GM23338 (cell line): ENCODE measurements at places on chromosomes 3 and 15. TPM values are rescaled to one million over a fixed set of nuclear protein-coding genes. Genes with fewer than 3 reads are reported as not detected.

- no peak for DNase-seq
These were observed 626.1 kb downstream of the CADM2 start for GRCh38 chr3:85584779-85585356.

DNA sequence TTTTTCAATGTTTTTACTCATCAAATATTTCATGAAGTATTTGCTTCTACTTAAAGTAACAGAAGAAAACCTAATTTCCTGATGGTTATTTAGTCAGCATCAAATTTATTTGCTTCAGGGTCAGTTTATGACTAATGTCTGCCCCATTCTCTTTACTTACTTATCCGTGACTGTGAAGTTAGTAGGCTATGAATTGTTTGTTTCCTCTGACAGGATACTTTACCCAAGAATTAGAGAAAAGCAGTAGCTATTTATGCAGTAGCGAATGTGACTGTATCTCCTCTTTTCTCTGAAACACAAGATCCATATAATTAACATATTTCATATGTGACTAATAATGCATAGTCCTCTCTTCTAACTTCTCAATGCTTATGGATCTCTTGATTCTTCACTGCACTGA, 329.9 kb upstream of the ROBO1 start:
- no peak for DNase-seq

DNA sequence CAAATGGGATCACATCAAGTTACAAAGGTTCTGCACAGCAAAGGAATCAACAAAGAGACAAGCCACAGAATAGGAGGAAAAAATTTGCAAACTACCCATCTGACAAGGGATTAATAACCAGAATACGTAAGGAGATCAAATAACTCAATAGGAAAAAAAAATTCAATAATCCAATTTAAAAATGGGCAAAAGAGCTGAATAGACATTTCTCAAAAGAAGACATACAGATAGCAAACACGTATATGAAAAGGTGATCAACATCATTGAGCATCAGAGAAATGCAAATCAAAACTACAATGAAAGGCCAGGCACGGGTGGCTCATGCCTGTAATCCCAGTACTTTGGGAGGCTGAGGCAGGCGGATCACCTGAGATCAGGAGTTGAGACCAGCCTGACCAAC, 23.5 kb upstream of the CPEB1 start:
- DNase-seq = no peak

DNA sequence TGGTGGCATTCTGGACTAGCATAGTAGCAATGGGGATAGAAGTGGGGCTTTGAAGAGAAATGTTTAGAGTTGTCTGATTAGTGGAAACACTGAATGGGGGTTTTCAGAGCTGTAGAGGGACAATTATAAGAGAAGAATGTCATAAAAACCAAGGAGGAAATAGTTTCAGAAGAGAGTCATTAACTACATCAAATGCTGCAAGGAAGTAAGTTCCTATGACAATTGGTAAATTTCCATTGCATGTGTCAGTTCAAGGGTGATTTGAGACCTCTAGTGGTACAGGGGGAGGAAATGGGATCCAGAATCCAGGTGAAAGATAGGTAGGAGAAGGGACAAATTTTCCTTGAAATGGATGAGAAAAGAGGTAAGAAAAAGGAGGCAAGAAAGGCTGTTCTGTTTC, 68.3 kb upstream of the TBC1D5 start:
- DNase-seq = peak; percentile 41

GRCh38 chr3:15310491-15311370, 21.7 kb downstream of the SH3BP5 start:
- peak; percentile 36 for DNase-seq

DNA sequence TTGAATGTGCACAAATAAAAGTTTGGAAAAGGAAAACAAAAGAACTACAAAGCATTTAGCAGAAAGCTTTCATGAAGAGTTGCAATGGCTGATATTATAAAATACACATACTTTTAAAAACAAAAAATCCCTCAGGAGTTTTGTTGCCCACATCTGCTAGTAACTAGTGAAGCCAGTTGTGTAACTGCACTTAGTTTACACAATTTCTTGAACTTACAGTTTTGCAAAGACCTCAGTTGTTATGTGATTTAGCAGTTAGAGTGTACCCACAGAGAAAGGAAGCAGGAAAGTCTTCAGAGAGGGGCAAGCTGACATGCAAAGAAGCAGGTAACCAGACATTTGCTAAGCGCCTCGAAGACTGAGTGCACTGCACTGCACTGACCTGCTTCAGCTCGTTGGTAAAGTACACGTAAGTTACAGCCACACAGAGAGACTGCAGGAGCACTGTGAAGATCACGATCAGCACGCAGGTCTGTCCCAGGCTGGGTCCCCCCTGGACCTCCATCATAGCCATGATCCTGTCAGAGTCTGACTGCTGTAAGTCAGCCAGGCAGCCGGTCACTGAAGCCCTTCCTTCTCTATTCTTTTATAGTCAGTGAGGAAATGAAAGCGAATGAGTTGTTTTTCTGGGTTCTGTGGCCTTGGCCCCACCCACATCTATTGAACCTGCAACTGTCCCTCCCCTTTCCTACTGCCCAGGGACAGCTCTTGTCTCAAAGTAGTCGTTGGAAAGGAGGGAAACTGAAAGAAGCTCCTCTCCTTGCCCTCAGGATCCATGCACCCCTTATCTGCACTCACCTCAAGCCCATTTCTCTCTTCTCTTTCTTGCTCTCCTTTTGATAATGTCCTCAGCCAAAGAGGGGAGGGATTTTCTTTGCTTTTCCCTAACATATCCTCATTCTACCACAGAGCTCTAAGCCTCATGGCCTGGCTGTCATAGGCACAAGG, at the start of gene TNFSF10:
TSS of gene TNFSF10 (minus strand) at position 560 of the 948 bp plus-strand sequence. CDS start at position 514, 46 bp downstream.
- peak; percentile 58 for DNase-seq

GRCh38 chr3:177308286-177308685, 111.0 kb upstream of the TBL1XR1 start:
- DNase-seq = no peak

GRCh38 chr15:82294061-82294690, 31.6 kb downstream of the SAXO2 start:
- peak; percentile 25 for DNase-seq

The NR1I2 gene
- 3.9 and 4.4 TPM in 2 replicates for total RNA-seq

The U2SURP gene
- 108 and 116 TPM in 2 replicates for total RNA-seq

The LINGO1 gene
- total RNA-seq = 52.0 and 63.1 TPM in 2 replicates

The DAZL gene
- 5.3 and 5.9 TPM in 2 replicates for total RNA-seq
